Suprapubic skin (tissue), 4 donors: ENCODE measurements at places on chromosomes 7 and 10. TPM values are rescaled to one million over a fixed set of nuclear protein-coding genes. Genes with fewer than 3 reads are reported as not detected.

Gene LZTS2
- total RNA-seq = 88.8 TPM

Gene C7orf57
- total RNA-seq = not detected

Gene CRHR2
- total RNA-seq = not detected

Gene MSMB
- 86.9 TPM for total RNA-seq

Gene CALCR
- total RNA-seq = not detected

Gene SCD
- 53.9 TPM for total RNA-seq
